PC-9 (cell line): ENCODE measurements at places on chromosomes 12 and 14. TPM values are rescaled to one million over a fixed set of nuclear protein-coding genes. Genes with fewer than 3 reads are reported as not detected.

GRCh38 chr14:60242429-60242828 is 6.6 kb upstream of the PPM1A start:
- no peak for DNase-seq

- peak; percentile 93 for DNase-seq
These were observed 27.2 kb upstream of the PNMA1 start for GRCh38 chr14:73741386-73741875.

DNA sequence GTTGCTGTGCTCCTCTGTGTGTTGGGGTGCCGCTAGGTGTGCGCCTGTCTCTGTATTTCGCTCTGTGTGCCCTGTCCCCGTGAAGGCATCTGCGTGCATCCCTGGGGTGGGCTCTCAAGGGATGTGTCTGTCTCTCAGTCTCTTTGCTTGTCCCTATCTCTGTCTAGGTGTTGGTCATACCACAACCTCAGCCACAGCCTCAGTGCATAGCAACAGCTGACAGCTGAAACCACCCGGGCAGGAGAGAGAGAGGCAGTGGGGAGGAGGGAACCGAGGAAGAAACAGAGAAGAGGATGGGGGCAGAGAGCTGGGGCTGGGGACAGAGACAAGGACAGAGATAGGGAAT is 953 bp upstream of the NXPH4 start:
- no peak for DNase-seq

- no peak for DNase-seq
These were observed 39.4 kb upstream of the ANO4 start for GRCh38 chr12:100755186-100755585.

DNA sequence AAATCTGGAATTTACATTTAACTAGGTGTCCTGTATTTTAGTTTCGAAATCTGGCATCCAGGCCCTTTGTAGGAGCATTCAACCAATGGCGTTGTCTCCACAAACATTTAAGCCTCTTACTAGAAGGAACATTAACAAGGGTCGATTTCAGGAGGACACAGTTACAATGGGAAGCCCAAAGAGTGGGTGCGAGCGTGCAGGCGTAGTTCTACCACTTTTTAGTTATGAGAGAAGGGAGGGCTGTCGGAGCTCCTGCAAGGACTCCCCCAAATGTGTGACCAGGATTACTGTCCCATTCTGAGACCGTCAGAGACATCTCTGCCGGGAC is 365 bp upstream of the ABHD4 start:
- DNase-seq, result no peak

DNA sequence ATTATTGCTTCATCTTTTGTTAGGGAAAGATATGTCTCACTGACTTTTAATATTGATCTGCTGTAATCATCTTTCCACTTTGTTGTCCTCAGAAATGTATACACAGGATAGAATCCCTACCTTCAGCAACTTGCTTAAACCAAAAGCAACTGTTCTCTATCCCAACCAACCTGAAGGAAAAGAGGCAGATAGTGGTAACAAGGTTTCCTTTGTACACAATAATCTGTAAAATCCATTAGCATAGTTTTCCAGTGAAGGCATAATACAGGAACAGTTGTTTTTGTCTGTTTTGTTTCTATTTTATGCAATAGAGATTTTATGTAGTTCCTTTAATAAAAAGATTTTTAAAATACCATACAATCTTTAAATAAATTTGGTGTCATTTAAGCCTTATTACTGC is 170.5 kb downstream of the PIK3C2G start:
- DNase-seq, result no peak

DNA sequence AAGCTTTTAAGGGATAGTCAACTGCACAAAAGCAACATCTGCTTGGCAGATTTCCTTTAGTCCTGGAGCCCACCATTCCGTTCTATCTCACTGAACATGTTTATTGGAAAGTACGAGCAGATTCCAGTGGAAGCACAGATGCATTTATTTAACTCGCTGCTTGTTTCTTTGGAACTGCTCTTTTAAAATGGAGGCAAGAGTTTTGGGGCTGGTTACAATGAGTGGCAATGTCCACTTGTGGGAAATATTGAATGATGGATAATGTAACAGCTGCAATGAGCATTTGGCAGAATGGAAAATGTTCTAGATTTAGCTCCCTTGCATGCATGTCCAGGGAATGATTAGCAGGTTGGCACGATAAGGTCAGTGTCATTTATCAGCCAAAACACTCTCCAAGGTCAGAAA is 163.0 kb downstream of the ATP23 start:
- DNase-seq, result no peak

GRCh38 chr14:90239139-90239538 is 17.2 kb upstream of the PSMC1 start:
- DNase-seq, result no peak

- no peak for DNase-seq
These were observed 3.6 kb downstream of the PELI2 start for GRCh38 chr14:56121816-56122215.

PLCZ1 gene
- not detected in 2 replicates for total RNA-seq

GPR68 gene
- not detected in 2 replicates for total RNA-seq

PAPLN gene
- 0.15 TPM in 1 of 2 replicates, not detected in the other for total RNA-seq

RERG gene
- 0.50 and 1.4 TPM in 2 replicates for total RNA-seq

ADAM21 gene
- total RNA-seq, result 0.15 TPM in 1 of 2 replicates, not detected in the other

CLEC2B gene
- total RNA-seq, result 3.4 and 3.9 TPM in 2 replicates
